ENCODE measurements at places on chromosomes 13 and 19.

GRCh38 chr13:38398711-38399493, 49.3 kb downstream of the UFM1 start:
- DNase-seq: peak; percentile 58

DNA sequence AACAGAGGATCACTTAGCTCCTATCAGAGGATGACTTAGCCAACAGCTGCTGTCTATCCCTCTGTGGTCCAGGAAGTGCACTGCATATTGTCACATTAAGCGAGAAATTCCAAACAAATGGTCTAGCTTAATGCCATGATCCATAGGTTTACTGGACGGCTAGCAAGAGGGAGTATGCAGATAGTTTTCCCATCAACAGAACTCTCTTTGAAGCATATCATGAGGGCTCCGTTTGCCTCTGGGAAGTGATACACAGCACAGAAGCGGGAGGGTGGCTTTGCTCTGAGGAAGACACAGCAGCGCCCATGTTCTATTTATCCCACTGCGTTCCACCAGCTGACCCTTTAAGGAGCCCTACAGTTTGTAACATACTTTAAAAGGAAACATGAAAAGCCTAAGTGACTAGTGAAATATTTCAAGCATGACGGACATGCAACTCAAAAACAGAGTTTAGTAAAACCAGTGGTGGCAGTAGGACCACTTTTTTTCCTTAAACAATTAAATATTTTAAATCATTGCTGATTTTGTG, 52.7 kb downstream of the COL4A1 start:
- DNase-seq: no peak

DNA sequence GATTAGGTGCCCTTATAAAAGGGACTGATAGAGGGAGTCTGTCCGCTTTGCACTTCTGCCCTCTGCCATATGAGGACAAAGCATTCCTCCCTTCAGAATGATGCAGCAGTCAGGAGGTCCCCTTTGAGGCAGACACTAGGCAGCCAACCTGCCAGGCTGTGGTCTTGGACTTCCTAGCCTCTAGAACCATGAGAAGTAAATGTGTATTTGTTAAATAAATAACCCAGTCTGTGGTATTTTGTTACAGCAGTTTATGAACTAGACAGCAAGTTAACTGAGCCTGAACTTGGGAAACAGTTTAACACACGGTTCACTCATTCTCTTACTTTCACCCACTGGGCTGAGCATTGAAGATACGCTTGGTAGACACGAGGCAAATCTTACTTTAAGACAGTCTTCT, 313.2 kb downstream of the UQCRFS1 start:
- no peak for DNase-seq

DNA sequence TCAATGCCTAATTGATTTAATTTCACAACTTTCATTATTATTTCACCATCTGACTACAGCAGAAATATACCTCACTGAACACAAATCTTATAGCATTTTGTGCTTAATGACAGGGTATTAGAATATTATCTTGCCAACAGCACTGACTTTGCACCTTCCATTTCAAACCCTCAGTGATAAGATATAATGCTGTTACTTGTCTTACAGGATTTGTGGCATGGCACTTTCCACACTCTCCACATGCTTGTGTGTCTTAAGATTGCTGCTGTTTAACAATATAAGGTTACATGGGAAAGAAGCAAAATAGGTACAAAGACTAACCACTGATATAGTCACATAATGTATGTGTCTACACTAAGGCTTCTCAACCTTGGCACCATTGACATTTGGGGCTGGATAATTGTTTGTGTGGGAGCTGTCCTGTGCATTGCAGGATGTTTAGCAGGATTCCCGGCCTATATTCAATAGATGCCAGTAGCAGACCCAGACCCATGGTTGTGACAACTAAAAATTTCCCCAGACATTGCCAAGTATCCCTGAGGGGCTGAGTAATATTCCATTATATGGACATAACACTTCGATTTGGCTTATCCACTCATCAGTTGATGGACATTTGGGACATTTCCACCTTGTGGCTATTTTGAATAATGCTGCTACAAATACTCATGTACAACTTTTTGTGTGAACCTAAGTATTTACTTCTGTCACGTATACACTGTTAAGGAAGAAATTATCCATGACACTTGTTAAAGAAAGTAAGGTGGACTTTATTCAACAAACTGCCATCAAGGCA, 5.7 kb upstream of the DIAPH3 start:
- DNase-seq: no peak

GRCh38 chr13:112710855-112711527, 21.2 kb downstream of the ATP11A start:
- DNase-seq: no peak

DNA sequence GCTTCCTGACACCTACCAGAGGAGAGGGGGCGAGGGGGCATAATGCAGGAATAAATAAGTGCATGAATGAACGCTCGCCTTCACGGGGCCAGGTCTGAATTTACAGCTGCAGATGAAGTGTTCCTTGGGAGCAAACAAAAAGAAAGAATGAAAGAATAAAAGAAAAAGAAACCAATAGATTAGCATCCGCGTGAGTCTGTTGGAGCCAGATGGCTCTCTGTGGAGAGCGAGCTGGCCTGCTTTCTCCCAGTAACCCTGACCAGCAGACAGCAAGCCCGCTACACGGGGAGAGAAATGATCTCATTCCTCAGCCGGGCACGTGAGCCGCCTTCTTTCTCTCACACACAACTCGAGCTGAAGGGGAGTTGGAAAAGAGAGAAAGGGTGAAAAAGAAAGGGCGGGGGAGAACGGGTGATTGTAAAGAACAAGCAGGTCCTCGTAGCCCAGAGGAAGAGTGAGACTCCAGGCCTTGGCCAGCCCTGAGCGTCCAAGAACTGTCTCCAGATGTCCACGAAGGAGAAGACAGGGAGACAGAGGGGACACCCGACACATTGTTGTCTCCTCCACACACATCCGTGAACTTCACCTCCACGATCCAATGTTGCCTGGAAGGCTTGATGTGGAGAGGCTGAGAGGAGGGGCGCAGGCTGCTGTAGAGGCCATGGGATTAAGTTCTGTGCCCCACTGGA, 81.4 kb downstream of the RNASEH2B start:
- DNase-seq: peak; percentile 45

GRCh38 chr19:39754544-39754943, 16.7 kb upstream of the CLC start:
- no peak for DNase-seq

DNA sequence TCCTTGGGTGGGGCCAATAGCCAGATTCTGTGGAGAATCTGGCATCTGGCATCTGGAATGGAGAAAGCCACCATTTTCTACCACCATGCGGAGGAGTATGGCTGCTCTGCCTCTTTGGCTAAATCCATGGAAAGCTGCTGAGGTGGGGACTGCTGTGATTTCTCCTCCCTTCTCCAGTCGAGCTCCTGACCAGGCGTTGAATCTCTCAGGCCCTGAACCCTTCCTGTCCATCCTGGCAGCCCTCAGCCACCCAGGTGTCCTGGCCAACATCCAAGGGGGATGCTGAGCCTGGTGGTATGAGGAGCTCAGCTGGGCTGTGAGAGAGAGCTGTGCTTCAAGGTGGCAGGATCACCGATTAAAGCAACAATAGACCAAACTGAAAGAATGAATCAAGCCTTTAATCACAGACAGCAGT, 17.4 kb upstream of the SIGLEC6 start:
- no peak for DNase-seq

- no peak for DNase-seq
These were observed 1.5 kb upstream of the CGB5 start for GRCh38 chr19:49042177-49042576.

GRCh38 chr13:38301236-38301635, 48.4 kb upstream of the UFM1 start:
- DNase-seq: peak; percentile 4

DNA sequence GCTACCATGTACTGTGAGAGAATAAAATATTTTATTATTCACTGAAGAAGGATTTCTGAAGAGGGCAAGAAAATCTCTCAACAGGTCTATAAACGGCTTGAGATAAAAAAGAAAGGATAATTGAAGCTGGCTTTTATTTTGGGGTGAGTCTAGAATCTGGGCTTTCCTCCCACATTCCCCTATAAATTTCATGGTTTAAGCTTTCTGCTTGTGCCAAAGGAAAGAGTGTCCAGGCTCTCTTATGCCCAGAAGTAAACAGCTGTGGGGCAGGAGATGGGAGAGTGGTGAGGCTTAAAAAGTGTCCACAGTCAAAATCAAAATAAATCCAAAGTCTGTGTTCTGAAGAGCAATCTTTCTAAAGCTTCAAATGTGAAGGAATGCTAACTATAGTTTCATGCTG, 942.2 kb upstream of the MIR17HG start:
- DNase-seq: no peak

DNA sequence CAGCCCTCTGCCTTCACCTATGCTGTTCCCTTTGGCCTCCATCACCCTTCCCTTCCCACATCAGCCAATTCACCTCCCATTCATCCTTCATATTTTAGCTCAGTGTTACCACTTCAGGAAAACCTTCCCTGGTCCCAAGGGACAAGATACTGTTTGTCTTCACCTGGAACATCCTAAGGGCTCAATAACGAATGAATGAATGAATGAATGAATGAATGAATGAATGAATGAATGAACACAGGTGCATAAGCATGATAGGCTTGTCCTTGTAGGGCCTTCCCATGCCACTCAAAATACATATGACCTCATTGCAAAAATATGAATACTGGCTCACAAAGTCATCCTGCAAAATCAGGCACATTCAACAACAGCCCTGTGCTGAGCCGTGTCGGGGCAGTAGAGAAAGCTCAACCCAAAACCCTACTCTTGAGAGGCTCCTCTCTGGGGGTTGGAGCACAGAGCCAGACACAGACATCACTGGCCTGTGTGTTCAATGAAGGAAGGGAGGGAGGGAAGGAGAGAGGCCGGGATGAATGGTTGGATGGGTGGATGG, 33.7 kb upstream of the TPM4 start:
- no peak for DNase-seq

GRCh38 chr19:43286786-43287185, 17.5 kb upstream of the PSG9 start:
- no peak for DNase-seq

DNA sequence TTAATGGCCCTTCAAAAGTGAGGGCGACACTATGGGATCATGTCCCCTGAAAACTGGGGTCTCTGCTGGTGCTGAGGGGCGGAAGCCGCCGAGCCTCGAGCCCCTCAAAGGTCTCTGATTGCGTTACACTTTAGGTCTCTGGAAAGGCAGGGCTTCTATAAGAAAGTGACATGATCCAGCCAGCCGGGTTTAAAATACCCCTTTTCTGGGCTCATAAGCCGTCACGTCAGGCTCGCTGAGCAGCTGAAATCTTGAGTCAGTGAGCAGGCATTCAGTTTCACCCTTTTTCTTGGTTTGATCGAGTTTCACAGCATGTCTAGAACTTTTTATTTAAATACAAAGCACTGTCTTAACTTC, 600 bp upstream of the HMGB1 start:
- DNase-seq: peak; percentile 24

Measured in renal pelvis (tissue), 12 donors.